ENCODE measurements at places on chromosomes 12 and 14. TPM values are rescaled to one million over a fixed set of nuclear protein-coding genes. Genes with fewer than 3 reads are reported as not detected.

Gene OR4L1
- not detected for total RNA-seq

Gene RTL1
- 1.3 TPM for total RNA-seq

Gene GATC
- 19.0 TPM for total RNA-seq

Gene ART4
- total RNA-seq, result 0.46 TPM

GRCh38 chr14:42374332-42374731 is 767.7 kb downstream of the LRFN5 start:
- no peak overlapping the region for H3K4me3 ChIP-seq
- no peaks in the 10 kb centered on the region for H3K4me1 ChIP-seq
- no peak overlapping the region for H3K27ac ChIP-seq
- no peaks in the 10 kb centered on the region for H3K27me3 ChIP-seq

DNA sequence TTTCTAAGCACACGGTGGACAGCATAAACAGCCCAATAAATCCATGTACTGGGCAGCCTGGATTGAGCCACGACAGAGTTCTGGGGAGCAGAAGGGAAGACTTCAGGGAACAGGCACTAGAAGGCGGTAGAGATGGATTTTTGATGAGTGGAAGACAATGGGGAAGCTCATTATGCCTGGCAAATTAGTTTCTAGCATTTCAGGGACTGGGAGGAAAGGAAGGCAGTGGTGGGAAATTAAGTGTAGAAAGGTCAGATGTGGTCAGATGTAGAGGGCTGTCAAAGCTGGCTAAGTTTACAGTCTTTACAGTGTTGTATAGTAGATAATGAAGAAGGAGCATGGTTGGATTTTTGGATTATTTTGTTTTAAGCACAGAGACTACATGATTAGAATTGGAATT is 9.2 kb downstream of the EGLN3 start:
- H3K4me1 ChIP-seq, result peaks cover 5% of the 10 kb centered on the region
- no peak overlapping the region for H3K27ac ChIP-seq

- no peak overlapping the region for H3K27ac ChIP-seq
- no peaks in the 10 kb centered on the region for H3K4me1 ChIP-seq
- H3K36me3 ChIP-seq, result no peaks in the 10 kb centered on the region
- DNase-seq, result no peak
- no peak overlapping the region for H3K4me3 ChIP-seq
These were observed 961.9 kb upstream of the TMEM132C start for GRCh38 chr12:127304751-127305725.

- no peaks in the 10 kb centered on the region for H3K27me3 ChIP-seq
- peaks cover 3% of the 10 kb centered on the region for H3K4me1 ChIP-seq
- no peak overlapping the region for H3K27ac ChIP-seq
These were observed 74.2 kb downstream of the TESC start for GRCh38 chr12:117024961-117025480.

DNA sequence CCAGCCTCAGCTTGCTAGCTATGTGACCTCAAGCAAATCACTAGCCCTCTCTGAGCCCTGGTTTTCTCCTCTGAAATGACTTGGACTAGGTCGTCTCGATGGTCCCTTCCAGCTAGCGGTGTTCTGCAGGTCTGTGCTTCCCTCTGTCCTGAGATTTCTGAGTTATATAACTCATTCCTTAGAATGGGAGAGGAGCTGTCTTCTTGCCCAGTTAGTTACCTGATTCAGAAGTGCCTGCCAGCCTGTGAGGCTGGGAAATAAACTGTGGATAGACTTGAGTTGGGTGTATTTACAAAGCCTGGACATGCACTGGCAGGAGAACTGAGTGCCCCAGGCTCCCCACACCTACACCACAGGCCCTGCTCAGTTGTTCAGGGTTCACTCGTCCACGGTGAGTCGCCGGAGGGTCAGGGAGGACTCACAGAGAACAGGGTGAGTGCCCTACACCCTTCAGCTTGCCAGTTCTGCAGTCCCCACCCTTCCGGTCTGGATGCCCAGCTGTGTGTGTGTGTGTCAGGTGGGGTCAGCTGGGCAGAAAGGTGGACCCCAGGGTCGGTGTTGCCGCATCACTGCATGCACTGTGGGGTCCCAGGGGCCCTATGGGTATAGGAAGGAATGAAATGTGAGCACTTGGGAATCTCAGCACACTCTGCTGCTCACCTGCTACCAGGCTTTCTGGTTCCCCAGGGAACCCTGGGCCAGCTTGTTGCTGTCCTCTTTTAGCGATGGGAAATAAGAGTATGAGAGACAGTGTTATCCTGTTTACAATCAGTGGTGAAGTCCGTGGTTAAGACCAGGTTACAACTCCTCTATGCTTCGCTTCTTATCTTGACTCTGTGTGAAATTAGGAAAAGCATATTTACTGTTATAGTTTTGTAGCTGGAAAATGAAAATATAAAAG is 348.2 kb downstream of the DPF3 start:
- DNase-seq, result no peak
- no peak overlapping the region for H3K27ac ChIP-seq
- no peaks in the 10 kb centered on the region for H3K36me3 ChIP-seq
- H3K4me1 ChIP-seq, result peaks cover 14% of the 10 kb centered on the region
- H3K27me3 ChIP-seq, result no peaks in the 10 kb centered on the region

GRCh38 chr12:116525418-116526001 is 33.7 kb upstream of the MAP1LC3B2 start:
- H3K4me1 ChIP-seq, result peaks cover 6% of the 10 kb centered on the region
- DNase-seq, result peak; percentile 81
- no peak overlapping the region for H3K27ac ChIP-seq
- H3K27me3 ChIP-seq, result no peaks in the 10 kb centered on the region
- peak overlapping the region; percentile 2 for H3K4me3 ChIP-seq
- H3K36me3 ChIP-seq, result no peaks in the 10 kb centered on the region

GRCh38 chr14:89067293-89067972 is 243.0 kb downstream of the TTC8 start:
- DNase-seq, result no peak
- H3K36me3 ChIP-seq, result no peaks in the 10 kb centered on the region
- peaks cover 2% of the 10 kb centered on the region for H3K4me1 ChIP-seq

- H3K36me3 ChIP-seq, result no peaks in the 10 kb centered on the region
- no peaks in the 10 kb centered on the region for H3K27me3 ChIP-seq
- no peak overlapping the region for H3K27ac ChIP-seq
- no peaks in the 10 kb centered on the region for H3K4me1 ChIP-seq
These were observed 115.4 kb upstream of the FOXG1 start for GRCh38 chr14:28651148-28651547.

DNA sequence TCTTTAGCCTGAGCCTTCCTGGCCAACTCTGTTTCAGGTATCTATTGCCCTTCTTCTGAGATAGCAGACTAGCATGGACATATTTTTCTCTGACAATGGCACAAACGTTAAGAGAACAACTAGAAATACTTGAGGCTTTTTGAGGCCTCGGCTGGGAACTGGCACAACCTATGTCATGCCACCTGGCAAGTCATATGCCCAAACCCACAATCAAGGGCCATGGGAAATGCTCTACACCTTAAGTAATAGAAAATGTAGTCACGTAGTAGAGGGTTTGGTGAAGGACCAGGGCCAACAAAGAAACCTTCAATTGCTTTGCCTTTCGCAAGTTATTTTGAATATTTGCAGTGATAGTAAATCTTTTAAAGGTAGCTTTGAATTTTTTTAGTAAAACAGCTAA is 325.4 kb downstream of the ZFP36L1 start:
- no peak overlapping the region for H3K4me3 ChIP-seq
- no peaks in the 10 kb centered on the region for H3K36me3 ChIP-seq
- H3K27ac ChIP-seq, result no peak overlapping the region
- H3K27me3 ChIP-seq, result no peaks in the 10 kb centered on the region
- DNase-seq, result no peak
